ENCODE measurements at places on chromosomes 2 and 18.

DNA sequence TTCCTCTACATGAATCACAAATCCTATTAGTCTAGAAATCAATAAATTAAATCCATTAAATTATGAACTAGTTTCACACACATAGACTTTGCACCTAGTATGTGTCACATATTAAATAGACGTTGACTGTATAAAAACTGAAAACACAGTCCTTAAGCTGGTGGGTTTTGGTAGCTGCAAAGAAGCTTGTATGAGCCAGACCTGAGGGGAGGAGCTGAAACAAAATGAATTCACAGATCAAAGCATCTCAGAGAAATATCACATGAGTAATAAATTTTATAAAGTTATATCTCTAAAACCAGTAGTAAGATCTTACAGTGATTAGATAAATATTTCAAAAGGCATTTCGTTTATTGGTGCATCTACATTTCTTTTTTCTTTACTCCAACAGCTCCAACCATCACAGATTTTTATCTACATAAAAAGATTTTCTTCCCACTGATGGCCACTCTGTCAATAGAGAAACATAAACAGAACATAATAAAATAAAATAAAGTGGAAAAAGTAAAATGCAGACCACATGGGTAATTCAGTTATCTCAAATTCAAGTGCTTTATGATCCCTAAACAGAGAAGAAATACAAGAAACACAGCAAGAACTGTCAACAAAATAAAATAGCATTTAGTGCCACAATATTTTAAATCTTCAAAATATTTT is 420.0 kb upstream of the CYRIA start:
- DNase-seq: no peak

GRCh38 chr2:148042219-148042618 is 21.3 kb downstream of the MBD5 start:
- no peak for DNase-seq

DNA sequence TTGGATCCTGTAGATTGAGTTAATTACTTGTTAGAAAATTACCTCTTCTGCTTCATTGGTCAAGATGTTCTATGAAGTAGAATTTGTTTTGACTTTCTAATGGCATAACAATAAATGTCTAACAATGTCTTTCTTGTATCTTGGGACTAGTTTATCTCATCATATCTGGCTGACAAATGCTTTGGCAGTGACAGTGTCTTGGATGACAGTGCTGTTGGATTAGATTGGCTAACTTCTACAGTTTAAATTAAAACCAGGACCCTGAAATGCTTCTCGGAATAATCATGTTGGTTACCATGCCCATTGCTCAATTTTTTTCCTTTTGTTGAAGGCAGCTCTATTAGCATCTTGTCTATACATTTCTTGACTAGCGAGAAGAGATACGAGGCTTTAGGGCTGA is 176.9 kb downstream of the PARD3B start:
- DNase-seq: no peak

DNA sequence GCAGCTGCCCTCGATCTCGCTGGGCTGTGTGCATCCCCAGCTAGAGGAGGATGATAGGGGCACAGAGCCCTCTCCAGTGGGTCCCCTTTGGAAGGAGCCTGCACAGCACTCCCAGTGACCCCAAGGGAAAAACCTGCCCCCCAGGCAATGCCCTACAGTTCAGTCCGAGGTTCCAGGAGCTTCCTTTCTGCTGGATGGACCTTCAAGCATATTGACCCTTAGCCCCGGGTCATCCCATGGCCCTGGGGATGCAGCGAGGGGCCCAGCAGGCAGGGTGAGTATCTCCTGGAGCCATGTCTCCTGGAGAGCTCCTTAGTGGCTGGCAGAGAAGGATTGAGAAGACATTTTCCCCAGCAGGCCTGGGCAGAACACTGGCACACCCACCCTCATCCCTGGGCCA is 45.4 kb upstream of the CTDP1 start:
- DNase-seq: no peak

GRCh38 chr2:224909885-224910573 is 132.2 kb downstream of the DOCK10 start:
- DNase-seq: no peak

GRCh38 chr2:226086190-226086589 is 686.7 kb downstream of the NYAP2 start:
- DNase-seq: no peak

DNA sequence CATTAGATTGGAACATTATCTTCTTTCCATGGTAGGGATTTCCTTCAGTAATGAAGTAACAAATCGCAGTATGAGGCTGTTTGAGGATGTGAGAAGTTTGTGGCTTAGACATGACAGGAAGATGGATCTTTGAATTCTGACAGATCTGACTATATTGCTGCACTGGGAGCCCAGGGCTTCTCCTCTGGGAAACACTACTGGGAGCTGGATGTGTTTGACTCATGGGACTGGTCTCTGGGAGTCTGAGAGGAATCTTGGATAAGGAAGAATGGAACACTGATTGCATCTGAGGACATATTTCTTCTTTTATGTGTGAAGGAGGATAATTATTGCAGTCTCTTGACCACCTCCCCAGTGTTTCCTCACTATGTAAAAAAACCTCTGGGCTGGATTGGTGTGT is 77.2 kb upstream of the ST6GAL2 start:
- no peak for DNase-seq

DNA sequence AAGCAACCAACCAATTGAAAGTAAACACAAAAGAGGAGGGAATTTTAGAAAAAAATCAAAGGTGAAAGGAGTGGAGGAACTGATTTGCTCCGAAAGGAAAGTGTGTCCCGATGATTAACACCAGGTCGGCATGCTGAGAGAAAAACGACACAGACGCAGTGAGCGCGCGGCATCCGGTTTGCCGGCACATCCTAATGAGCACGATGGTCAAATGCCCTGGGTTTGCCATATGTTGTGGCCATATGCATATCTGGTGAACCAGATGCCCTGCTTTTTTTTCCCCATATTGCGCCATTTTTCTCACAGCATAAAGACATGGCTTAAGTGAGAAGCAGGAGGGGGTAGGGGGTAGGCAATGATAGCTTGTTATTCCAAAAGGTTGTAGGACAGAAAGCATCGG is 626.7 kb downstream of the BCL11A start:
- no peak for DNase-seq

All from Panc1 (cell line).